Renal pelvis (tissue), 12 donors: ENCODE measurements at places on chromosomes 4 and X. TPM values are rescaled to one million over a fixed set of nuclear protein-coding genes. Genes with fewer than 3 reads are reported as not detected.

- DNase-seq = no peak
Observed at GRCh38 chrX:68396953-68397352, 36.3 kb downstream of the OPHN1 start.

- no peak for DNase-seq
Observed at GRCh38 chrX:89034679-89035078, 287.7 kb downstream of the CPXCR1 start.

GRCh38 chrX:17527922-17528321, 152.9 kb downstream of the NHS start:
- no peak for DNase-seq

GRCh38 chr4:78379991-78380729, 171.4 kb upstream of the ANXA3 start:
- DNase-seq = peak; percentile 19

The UGT2B15 gene
- not detected for polyA plus RNA-seq

The STATH gene
- polyA plus RNA-seq = not detected

The UGT2B10 gene
- polyA plus RNA-seq = not detected
